ENCODE measurements at places on chromosomes 3 and 15.

DNA sequence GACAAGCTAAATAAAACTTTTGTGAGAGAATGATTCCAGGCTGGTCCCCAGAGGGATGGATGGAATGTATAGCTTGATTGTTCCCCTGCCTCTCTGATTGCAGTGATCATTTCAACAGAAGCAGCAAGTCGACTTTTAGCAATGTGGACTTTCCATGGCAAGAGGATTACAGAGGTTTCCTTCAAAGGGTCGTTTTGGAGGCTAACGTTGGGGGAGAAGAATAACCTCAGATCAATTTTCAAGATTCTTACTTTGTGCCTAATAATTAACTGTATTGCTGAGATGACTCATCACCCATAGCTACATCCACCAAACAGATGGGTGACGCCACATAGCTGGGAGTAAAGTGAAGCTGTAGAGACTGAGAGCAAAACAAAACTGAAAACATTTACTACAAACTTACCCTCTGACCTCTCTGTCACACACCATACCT, 79.9 kb downstream of the GTPBP8 start:
- no peak for DNase-seq

- no peak for DNase-seq
Measured at GRCh38 chr3:41244620-41245336, 45.5 kb downstream of the CTNNB1 start.

GRCh38 chr3:141087778-141088130, 36.6 kb downstream of the SPSB4 start:
- DNase-seq: no peak

GRCh38 chr3:38534604-38535003, 38.5 kb downstream of the EXOG start:
- no peak for DNase-seq

GRCh38 chr15:35247150-35247549, 162.1 kb upstream of the NANOGP8 start:
- DNase-seq: no peak

GRCh38 chr15:66066005-66066404, 187.5 kb downstream of the MEGF11 start:
- DNase-seq: no peak

GRCh38 chr15:45664451-45664850, 29.6 kb downstream of the SQOR start:
- no peak for DNase-seq

DNA sequence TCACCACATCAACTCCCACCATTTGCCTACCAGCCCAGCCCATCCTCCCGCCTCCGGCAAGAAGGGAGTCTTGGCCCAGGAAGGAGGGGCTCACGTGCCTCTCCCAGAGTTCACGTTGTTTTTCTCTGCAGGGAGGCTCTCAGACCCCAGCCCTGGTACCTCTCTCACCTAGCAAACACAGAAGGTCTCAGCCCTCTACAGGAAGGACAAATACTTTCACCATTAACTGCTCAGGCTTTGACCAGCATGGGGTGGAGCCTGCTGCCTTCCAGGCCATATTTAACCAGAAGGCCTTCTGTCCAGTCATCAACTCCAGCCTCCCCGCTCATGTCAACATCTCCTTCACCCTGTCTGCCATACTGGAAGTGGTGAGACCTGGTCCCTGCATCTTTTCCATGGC, 19.0 kb upstream of the HTR3E start:
- no peak for DNase-seq
